ENCODE measurements at places on chromosomes 16 and 17.

DNA sequence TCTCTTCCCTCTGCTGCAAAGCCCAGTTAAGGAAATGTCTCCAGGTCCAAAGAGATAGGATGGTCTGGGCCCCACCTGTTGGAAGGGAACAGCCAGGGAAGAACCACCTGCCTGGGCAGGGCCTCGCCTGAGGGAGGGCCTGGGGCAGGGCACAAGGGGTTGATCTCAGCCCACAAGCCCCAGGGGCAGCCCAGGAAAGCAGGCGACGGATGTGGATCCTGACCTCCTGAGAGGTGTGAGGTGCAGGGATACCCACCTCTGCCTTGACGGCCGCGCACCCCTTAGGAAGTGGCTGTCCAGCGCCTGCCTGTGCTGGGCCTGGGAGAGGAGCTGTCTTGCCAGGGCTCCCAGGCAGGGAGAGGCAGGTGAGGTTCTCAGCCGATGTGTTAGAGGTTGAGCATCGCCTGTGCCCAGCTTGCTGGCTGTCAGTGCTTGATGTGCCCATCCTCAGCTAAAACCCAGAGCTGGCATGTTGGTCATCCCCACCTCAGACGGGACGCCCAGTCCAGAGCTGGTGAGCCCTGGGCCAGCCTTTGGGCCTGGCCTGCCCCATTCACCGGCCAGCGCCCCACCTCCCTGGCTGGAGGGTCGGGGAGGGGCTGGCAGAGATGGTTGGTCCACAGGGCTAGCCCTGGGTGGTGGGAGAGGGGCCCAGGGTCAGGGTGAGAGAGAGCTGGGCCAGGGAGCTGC is 434 bp downstream of the CEMP1 start:
- DNase-seq: no peak

- DNase-seq: peak; percentile 49
Measured at GRCh38 chr16:77183137-77183536, 7.9 kb upstream of the MON1B start.

DNA sequence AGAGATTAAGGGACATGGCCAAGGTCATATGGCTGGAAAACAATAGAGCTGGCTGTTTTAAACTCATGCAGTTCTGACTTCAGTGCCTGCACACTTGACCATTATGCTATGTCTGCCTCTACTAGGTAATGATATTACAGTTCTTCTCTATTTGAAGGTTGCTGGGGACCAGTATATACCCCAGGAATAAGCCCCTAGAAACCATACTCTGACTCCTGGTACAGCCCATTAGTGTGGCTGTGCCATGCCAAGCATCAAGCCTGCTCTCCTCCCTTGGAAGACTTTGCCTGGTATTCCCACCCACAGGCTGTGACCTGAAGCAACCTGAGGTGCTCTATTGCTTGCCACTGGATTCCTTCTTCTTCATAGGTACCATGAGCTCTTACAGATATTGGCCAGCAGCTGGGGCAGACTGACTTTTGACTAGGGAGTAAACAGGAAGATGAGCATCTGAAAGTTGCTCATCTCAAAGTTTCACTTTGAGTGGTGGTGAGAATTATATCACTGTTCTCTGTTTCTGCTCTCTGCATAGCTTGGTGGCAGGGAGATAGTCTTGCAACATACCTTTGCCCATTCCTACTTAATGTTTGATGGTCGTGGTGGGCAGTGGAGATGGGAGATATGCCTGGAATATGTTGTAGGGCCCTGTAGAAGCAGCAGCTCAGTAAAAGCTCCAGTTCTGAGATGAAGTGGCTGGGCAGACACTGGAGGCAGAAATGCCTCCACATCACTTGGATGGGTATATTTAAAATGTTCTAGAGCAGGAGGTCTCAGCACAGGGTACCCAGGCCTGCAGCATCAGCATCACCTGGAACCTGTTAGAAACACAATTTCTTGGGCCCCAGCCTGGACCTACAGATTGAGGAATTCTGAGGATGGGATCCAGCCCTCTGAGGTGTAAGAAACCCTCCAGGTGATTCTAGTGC is 274.7 kb downstream of the HS3ST4 start:
- DNase-seq: no peak

DNA sequence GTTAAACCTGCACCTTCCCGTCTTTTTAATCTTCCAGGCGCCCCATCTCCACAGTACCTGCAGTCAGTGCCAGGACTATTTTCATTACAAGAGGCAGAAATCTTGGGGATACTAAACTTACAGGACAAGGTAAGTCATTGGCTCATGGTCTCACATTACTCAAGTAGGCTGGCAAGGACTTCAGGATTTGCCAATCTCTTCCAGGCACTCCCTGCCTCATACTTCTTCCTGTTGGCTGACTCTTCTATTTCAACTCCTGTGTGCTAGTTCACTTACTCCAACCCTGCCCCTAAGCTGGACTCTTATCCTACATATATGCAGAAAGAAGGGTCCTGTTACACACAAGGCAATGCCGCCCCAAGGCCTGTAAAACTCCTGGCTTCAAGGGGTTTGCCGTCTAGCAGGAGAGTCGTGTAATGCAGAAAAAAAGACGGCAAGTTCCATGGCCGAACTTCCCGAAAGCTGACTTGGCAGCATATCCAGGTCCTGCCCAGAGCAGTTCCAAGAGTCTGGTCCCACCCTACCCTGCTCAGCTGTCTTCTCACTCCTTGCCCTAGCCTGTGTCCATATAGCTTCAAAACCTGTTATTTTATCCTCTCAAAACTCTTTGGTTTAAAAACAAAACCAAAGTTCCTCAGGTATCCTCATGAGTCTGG is 14.8 kb downstream of the ERN1 start:
- peak; percentile 87 for DNase-seq

DNA sequence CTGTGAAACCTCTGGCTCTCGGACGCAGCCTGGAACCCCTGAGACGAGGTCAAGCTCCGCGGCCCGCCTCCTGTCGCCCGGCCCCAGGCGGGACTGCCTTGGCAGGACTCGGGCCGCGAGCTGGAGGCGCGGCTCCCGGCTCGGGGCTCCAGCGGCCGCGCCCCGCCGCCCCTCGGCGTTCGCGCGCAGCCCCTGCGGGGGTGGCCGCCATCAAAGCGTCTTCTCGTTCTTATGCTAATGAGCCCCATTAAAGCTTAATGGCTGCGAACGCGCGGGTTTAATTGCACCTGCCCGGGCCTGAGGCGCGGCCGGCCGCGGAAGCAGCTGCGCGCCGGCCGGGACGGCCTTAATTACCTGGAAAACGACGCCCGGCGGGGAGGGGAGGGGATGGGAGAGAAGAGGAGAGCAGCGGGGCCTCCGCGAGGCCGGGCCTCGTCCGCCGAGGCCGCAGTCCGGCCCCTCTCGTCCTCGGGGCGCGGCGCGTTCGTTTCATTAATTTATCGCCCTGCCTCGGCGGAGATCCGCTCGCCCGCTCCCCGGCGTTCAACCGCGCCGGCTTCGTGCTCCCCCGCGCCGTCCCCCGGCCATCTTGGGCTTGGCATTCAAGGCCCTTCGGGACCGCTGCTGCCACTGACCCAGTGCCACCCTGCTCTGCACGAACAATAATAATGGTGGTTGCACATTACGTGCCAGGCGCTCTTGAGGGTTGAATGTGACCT is 19.2 kb downstream of the RAI1 start:
- DNase-seq: no peak

GRCh38 chr16:87877942-87878507 is 8.7 kb upstream of the SLC7A5 start:
- DNase-seq: no peak

GRCh38 chr17:30197416-30197815 is 38.1 kb downstream of the SLC6A4 start:
- DNase-seq: no peak

GRCh38 chr16:5036228-5037156 is 2.8 kb upstream of the NAGPA start:
- no peak for DNase-seq

GRCh38 chr17:59373882-59374495 is 42.5 kb downstream of the YPEL2 start:
- DNase-seq: peak; percentile 73

GRCh38 chr16:19601083-19601976 is 45.8 kb downstream of the VPS35L start:
- DNase-seq: peak; percentile 53

DNA sequence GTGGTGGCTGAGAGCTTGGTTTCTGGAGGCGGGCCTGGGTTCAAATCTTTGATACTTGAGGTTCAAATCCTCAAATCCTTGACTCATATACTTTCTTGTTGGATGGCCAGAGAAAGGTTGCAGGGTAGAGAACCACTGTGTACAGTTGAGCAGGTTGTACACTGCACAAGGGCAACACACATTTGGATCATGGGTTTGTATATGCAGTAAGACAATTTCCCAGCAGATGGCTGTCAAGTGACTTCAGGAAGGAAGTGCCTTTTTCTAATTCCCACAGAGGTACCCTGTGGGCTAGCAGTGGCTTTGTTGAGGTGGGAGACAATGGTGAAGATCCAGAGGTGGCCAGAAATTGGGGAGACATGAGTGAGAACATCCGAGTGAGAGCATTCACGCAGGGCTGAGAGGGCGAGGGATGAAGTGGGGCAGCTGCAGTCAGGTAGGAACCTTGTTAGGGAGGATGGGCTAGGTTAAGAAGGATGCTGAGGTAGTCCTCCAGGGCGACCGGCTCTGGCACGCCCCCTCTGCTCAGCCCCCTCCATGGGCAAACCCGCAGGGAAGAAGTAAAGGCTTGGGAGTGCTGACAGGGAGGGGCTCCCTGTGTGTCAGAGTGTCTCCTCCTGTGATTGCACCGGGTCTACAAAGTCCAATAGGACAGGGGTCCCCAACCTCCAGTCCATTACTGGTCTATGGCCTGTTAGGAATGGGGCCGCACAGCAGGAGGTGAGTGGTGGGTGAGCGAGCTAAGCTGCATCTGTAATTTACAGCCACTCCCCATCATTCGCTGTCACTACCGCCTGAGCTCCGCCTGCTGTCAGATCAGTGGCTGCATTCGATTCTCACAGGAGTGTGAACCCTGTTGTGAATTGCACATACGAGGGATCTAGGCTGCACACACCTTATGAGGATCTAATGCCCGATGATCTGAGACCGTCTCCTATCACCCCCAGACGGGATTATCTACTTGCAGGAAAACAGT is 2.7 kb downstream of the C16orf89 start:
- DNase-seq: no peak

- no peak for DNase-seq
Measured at GRCh38 chr17:13387952-13388351, 213.8 kb downstream of the HS3ST3A1 start.

GRCh38 chr16:66692341-66692740 is 4.2 kb downstream of the CMTM4 start:
- DNase-seq: peak; percentile 95

- no peak for DNase-seq
Measured at GRCh38 chr16:73434621-73435020, 386.7 kb upstream of the ZFHX3 start.

DNA sequence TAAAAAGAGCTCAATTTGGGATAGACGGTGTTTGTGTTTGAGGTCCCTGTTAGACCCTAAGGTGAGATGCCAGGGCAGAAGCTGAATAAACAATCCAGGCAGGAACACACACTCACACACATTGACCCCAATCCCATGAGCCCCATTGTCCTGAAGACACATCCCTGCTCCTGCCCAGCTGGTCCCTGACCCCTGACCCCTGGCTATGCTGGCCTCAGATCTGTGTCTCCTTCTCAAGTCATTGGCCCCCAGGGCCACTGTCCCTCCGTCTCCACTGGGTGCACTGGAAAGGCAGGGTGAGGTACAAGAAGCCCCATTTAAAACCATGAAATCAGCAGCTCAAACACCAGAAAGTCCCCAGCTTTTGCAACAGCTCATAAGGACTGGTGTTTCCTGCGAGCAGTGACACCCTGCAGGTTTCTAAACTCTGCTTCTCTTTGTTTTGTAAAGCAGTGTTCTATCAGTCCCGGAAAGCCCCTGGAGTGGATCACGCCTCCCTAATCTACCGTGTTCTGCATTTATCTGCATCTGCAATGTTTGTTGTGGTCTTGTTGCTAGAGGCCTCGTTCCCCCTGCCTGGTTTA is 18.0 kb upstream of the ASGR2 start:
- no peak for DNase-seq

DNA sequence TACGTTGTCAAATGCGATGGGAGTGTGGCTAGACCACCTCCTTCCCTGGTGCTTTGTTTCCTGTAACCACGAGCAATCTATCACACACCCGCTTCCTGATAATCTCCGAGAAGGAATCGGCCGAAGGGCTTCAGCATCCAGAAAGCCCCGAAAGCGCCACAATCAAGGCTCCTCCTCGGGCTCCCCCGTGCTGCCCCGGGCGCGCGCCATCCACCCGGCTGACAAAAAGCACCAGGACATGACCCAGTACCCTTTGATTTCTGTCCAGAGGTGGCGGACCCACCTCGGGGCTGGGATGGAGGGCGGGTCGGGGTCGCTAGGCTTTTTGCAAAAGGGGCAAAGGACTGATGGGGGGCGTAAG is 743 bp upstream of the ARMC7 start:
- no peak for DNase-seq

DNA sequence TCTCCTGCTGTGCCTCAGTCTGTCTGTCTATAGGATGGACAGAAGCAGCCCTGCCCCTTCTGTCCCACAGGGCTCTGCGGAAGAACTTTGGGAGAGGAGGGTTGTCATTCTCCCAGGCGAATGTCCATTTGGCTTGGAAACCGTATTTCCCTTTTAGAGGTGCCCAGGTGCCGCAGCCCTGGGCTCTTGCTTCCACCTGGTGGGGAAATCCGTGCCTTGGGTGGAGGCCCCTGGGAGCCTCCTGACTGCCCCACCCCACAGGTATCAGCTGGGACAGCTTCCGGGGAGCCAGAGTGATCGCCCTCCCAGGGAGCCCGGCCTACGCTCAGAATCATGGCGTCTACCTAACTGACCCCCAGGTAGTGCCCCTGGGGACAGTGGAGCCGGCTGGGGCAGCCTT is 12.7 kb downstream of the FCSK start:
- no peak for DNase-seq

GRCh38 chr17:67477687-67478086 is 100.6 kb downstream of the PITPNC1 start:
- peak; percentile 85 for DNase-seq

DNA sequence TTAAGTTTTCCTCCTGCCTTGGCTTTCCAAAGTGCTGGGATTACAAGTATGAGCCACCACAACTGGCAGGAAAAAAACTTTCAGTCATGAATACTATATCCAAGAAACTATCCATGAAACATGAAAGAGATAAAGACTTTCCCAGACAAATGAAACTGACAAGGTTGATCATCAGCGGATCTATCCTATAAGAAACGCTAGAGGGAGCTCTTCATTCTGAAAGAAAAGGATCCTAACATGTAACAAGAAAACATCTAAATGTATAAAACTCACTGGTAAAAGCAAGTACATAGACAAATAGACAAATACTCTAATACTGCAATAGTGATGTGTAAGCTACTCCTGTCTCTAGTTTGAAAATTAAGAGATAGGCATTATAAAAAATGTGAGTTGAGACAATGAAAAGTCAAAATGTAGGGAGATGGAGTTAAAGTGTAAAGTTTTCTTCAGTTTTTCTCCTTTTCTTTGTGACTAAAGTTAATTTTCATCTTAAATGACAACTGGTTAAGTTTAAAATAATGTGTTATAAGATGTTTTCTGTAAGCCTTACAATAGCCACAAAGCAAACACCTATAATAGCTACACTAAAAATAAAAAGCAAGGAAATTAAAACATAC is 79.6 kb upstream of the TEKT1 start:
- DNase-seq: peak; percentile 55

DNA sequence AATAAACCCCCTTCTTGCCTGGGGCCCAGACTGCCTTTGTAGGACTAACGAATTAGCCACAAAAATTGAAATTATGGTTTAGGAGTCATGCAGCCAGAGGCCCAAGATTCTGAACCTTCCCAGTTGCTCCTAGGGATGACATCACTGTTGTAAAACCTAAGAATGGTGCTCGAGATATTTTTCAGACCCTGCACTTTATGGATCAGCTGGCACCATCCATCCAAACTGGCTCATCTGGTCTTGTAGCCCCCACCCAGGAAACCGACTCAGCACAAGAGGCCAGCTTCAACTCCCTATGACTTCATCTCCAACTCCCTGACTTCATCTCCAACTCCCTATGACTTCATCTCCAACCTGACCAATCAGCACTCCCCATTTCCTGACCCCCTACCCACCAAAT is 10.9 kb upstream of the EVPL start:
- DNase-seq: no peak
